ENCODE measurements at places on chromosomes 2 and 18.

GRCh38 chr18:41324020-41324791 lies 630.8 kb upstream of the PIK3C3 start:
- DNase-seq: no peak

GRCh38 chr2:239258248-239258647 lies 142.6 kb downstream of the HDAC4 start:
- DNase-seq: no peak

DNA sequence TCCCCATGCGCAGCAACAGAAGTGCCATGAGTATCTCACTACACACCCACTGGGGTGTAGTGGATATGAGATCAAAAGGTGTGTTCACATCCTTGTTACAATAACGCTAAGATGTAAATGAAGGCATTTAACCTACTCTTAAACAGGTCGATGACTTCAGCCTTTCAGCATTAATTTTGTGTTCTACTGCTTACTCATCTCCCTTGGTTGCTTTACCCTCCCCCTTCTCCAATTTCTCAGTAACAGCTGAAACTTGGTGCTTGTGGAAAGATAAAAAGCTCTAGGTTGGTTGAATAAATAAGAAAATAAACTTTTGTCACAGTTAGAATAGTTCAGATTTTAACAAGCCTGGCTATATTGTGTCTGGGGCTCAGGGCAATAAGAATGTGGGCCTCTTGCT lies 147.5 kb upstream of the SESTD1 start:
- peak; percentile 12 for DNase-seq

GRCh38 chr2:73176881-73177644 lies 25.3 kb upstream of the NOTO start:
- peak; percentile 75 for DNase-seq

DNA sequence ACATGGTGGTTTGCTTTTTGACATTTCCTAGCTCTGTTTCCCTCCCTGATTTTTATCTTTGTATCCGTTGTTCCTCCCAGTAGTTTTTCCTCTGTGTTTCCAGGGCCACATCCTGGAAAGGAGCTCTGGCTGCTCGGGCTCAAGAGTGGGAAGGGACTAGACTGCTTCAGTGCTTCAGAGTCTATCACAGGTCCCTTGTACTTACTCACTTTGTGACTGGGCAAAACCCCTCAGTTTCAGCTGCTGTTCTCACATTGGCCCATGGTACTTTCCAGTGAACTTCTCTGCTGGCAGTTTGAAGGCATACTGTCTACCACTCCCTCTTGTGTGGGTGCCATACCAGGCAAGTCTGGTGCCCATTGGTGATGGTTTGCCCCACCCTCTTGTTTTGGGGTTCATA lies 7.5 kb upstream of the STAMBP start:
- no peak for DNase-seq

- no peak for DNase-seq
Observed at GRCh38 chr2:105712981-105713596, 31.6 kb upstream of the NCK2 start.

GRCh38 chr2:71785516-71785981 lies 332.2 kb downstream of the DYSF start:
- DNase-seq: no peak

GRCh38 chr18:26710470-26711096 lies 154.9 kb downstream of the AQP4 start:
- DNase-seq: no peak

DNA sequence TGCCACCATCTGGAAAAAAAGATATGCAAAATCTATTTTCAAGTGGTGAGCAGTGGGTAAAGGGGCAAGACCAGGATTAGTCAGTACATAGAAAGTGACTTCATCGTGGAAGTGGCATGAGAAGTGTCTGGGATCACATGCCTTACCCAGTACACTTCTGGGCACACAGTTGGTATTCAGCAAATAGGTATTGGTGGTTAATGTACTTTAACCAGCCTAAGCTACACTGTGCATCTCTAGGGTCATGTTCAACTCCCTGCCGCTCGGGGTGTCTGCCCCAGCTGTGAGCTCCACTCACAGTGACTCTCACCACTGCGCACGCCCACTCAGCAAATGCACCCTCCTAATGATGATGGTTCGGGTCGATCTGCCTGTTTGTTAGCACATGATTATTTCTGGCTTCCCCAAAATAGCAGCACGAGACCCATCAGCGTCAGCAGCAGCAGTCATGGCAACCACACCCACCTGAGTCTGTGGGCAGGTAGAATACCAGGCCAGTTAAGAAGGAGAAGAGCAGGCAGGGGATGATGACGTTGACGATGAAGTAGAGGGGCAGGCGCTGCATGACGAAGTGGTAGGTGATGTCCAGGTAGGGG lies 11.1 kb downstream of the CHRNA1 start:
- no peak for DNase-seq

DNA sequence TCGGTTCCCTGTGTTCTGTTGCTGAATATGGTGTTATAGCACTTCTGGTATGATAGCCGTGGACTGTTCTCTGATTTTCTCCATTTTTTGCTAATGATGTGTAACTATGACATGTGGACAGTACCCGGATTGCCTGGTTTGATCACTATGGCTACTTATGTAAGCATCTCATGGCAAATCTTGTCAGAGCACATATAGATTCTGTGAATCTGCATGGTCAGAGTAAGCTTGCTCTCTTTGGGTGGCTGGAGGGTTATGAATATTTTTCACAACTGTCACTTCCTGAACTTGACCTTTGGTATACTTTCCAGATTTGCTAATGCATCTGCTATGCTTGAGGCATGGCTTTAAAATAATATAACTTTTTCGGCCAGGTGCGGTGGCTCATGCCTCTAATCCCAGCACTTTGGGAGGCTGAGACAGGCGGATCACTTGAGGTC lies 36.8 kb upstream of the ATP8B1 start:
- peak; percentile 4 for DNase-seq

DNA sequence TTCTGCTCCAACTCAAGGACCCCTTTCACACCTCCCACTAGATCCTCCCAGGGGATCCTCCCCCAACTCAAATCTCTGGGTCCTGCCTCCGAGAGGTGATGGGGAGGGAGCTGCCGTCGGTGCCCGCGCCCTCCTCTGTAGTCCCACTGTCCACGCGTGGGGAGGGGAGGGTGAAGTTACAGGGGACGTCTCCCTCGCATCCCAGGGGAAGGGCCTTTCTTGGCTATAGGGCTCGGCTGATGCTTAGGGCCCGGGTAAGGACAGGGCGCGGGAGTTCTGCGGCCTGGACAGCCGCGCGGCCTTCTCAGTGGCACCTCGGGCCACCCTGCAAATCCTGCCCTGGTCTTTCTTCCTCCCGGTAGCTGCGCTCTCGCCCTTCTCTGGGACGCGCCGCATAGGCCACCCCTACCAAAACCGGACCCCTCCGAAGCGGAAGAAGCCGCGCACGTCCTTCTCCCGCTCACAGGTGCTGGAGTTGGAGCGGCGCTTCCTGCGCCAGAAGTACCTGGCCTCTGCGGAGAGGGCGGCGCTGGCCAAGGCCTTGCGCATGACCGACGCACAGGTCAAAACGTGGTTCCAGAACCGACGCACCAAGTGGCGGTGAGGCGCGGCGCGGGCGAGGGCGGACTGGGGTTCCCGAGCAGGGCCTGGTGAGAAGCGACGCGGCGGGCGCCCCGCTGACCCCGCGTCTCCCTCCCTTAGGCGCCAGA lies 1.2 kb downstream of the TLX2 start:
- no peak for DNase-seq

- DNase-seq: no peak
Observed at GRCh38 chr2:113232740-113233139, 46.0 kb downstream of the PAX8 start.

DNA sequence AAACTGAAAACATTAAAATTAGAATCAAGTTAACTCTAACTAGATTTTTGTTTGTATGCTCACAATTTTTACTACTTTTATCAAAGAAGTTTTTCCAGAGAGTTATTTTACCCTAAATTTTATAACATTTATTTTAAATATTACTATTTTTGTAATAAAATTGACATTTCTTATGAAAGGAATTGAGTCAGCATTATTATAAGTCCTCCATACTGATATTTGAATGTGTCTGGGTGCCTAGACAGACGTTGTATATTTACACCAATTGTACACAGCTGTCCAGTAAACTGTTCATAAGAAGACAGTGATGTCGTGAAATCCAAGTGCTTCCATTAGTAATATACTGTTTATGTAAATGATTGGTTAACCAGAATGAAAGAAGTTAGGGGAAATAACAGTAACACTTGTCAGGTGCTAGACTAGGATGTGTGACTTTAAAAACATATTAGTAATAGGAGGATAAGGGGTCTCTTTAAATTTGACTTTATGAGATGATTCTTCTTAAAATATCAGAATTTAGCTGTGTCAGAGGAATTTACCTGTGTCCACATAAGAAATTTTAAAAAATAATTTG lies 73.7 kb downstream of the TANK start:
- no peak for DNase-seq

DNA sequence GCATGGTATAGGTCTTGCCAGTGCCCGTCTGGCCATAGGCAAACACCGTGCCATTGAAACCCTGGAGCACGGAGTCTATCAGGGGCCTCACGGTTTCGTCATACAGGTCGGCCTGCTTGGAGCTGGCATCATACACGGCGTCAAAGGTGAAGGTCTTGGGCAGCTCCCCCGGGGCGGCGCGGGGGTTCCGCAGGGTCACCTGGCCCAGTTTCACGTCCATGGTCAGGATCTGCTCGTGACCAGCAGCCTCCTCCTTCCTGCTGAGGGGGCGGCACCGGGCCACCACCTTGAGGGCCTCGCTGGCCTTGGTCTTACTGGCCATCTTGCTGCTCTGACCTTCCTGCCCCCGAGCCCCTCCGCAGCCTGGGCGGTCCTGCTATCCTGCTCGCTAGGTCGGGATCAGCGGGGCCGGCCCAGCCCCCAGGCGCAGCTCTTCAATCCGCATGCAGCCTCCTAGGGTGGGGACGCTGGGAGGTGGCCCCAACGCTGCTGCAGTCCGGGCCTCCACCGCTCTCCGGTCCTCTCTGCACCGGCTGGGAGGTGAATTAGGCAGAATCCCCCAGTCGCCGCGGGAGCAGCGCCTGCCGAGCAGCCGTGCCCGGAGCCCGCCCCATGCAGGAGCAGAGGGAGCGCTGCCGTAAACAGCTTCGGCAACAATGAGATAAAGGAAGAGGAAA lies 563 bp downstream of the KIF3C start:
- DNase-seq: no peak

DNA sequence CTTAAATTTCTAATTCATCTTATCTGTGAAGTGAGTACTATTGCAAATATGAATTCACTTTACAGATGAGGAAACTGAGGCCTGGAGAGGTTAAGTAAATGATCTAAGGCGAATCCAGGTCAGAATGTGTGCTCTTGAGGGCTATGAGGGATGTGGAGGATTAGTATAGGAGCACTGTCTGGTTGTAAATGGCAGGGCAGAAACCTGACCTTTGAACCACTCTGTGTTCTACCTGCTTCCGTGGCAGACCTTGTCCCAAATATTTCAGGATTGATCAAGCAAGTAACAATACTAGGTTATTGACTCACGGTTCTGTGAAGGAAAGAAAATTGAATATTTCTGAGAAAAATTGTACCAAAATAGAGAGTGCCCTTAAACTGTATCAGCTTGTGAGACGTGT lies 74.7 kb downstream of the PTPRM start:
- DNase-seq: no peak

GRCh38 chr2:41109744-41110143 lies 657.9 kb upstream of the SLC8A1 start:
- no peak for DNase-seq

DNA sequence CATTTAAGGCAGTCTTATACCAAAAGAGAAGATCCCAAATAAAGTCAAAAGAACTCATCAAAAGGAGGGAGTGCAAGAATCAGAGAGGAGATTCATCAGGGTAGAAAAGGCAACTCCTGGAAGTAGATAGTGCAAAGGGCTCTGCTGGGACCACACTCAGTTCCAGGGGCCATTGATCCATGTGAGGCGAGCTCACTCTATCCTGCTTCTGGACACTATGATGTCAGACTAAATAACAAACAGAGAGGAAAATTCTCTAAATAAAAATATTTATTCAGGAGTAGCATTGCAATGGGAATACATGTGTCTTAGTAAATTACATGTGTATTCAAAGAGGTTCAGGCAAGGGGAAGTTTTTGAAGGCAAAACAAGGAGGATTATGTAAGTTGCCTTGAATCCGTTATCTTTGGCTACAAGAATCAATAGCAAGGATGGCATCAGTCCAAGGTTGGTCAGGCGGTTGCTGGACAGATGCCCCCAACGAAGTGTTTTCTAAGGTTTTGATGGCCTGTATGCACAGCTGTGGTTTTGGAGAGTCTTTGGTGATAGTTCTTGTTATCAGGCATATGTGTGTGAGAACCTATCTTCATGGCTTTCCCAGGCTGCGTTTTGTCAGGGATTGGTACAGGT lies 13.2 kb upstream of the SERPINB12 start:
- no peak for DNase-seq

DNA sequence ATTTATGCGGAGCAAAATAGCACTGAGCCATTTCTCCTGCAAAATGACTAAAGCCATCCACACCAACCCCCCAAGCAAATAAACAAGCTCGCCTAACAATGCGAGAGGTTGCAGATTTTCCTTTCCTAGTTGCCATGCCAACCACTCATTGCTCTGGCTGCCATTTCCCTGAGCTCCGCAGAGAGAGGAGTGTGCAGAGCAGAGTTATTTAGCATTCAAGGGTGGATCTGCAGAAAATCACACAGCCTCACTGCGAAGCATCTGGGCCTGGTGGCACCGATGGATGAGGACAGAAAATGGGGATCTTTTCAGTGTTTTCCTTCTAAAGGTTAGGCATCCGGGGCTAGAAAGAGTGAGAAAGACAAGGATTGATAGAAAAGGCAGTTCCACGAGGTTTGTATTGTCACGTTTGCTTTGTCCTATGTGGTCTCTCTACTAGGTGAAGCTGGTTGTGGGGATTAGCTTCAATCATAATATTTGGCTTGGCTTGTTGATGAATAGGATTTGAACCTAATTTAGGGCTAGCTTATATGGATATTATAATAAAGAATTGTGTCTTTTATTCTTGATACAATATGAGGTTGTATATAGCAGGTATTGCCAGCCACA lies 110.2 kb upstream of the UNC80 start:
- peak; percentile 38 for DNase-seq

DNA sequence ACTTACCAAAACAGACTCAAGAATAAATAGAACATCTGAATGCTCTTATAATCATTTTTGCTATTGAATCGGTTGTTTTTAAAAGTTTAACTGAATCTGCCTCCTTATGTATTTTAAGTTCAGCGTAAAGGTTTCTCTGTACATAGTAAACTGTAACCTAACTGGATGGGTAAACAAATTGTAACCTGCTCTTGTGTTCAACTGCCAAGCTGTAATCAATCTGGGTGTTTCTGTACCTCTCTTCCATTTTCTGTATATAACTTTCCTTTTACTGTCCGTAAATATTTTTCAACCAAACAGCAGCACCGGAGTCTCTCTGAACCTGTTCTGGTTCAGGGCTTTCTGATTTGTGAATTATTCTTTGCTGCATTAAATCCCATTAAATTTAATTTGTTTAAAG lies 27.6 kb upstream of the DNAH7 start:
- DNase-seq: no peak

- no peak for DNase-seq
Observed at GRCh38 chr18:43931439-43931838, 654.1 kb upstream of the SYT4 start.

- peak; percentile 81 for DNase-seq
Observed at GRCh38 chr2:77005522-77005921, 516.7 kb downstream of the LRRTM4 start.

- no peak for DNase-seq
Observed at GRCh38 chr2:51165534-51166260, 133.8 kb upstream of the NRXN1 start.

- no peak for DNase-seq
Observed at GRCh38 chr2:150866431-150866830, 379.0 kb upstream of the RND3 start.

- no peak for DNase-seq
Observed at GRCh38 chr18:32482117-32482516, 11.4 kb upstream of the GAREM1 start.
